ENCODE measurements at places on chromosomes 1 and 21. TPM values are rescaled to one million over a fixed set of nuclear protein-coding genes. Genes with fewer than 3 reads are reported as not detected.

Gene OR2AK2
- total RNA-seq, result 0.39 TPM

Gene DIO1
- total RNA-seq, result not detected

Gene TLR5
- not detected for total RNA-seq

Gene SHC1
- 61.4 TPM for total RNA-seq

Gene RXFP4
- not detected for total RNA-seq

Gene RGS1
- 154 TPM for total RNA-seq

Gene CXADR
- not detected for total RNA-seq

Gene ANKRD34A
- total RNA-seq, result 2.8 TPM

Gene TMPRSS2
- not detected for total RNA-seq

Gene ARHGAP30
- 146 TPM for total RNA-seq

Gene S100A5
- not detected for total RNA-seq

Gene CFHR1
- total RNA-seq, result not detected

Gene FNDC5
- 0.76 TPM for total RNA-seq

Gene RGS7
- total RNA-seq, result 0.15 TPM

Gene LEFTY2
- not detected for total RNA-seq

Gene PLEKHN1
- total RNA-seq, result 1.1 TPM

Gene TRIM67
- not detected for total RNA-seq

Gene CD1B
- total RNA-seq, result not detected

Gene PAX7
- total RNA-seq, result not detected

Gene CELA2B
- total RNA-seq, result not detected

Gene FUCA1
- 17.4 TPM for total RNA-seq

Gene TEX38
- total RNA-seq, result not detected

Gene PKLR
- not detected for total RNA-seq

Gene DUSP10
- total RNA-seq, result 22.8 TPM

Gene DRAM2
- total RNA-seq, result 108 TPM

Gene UTP25
- total RNA-seq, result 17.1 TPM

Gene WDR64
- not detected for total RNA-seq

Gene OR2M3
- not detected for total RNA-seq

Gene TNFRSF8
- 0.57 TPM for total RNA-seq

Gene SIPA1L2
- 0.22 TPM for total RNA-seq

Gene CAPN8
- total RNA-seq, result 0.29 TPM

Gene SERPINC1
- not detected for total RNA-seq

Gene CD244
- total RNA-seq, result not detected

Gene DYNLT5
- not detected for total RNA-seq

Gene WNT3A
- total RNA-seq, result not detected

Gene CHRM3
- not detected for total RNA-seq

Gene PRUNE1
- 21.3 TPM for total RNA-seq

Gene OR14K1
- not detected for total RNA-seq

Gene SPATA6
- 6.7 TPM for total RNA-seq

Gene CELF3
- not detected for total RNA-seq

Gene CHRNB2
- not detected for total RNA-seq

Gene E2F2
- 1.2 TPM for total RNA-seq

Gene USH2A
- total RNA-seq, result not detected

Gene ANGPTL3
- not detected for total RNA-seq

Gene LCE1C
- not detected for total RNA-seq

Gene GATAD2B
- total RNA-seq, result 105 TPM

Gene NOL9
- 49.5 TPM for total RNA-seq

Gene LCE3B
- not detected for total RNA-seq

Gene SPRR2B
- total RNA-seq, result not detected

Gene TMEM79
- total RNA-seq, result 11.5 TPM

Gene SPRR1A
- not detected for total RNA-seq

Gene CD5L
- total RNA-seq, result 0.17 TPM

Gene GCLM
- 10.7 TPM for total RNA-seq

Gene FBLIM1
- not detected for total RNA-seq

Gene PRDM16
- total RNA-seq, result 0.22 TPM

Gene PADI3
- not detected for total RNA-seq

Gene KCNC4
- 24.3 TPM for total RNA-seq

Gene ALX3
- total RNA-seq, result not detected

Data from B cell (primary cell).